BJ (cell line): ENCODE measurements at places on chromosomes 16 and 17.

DNA sequence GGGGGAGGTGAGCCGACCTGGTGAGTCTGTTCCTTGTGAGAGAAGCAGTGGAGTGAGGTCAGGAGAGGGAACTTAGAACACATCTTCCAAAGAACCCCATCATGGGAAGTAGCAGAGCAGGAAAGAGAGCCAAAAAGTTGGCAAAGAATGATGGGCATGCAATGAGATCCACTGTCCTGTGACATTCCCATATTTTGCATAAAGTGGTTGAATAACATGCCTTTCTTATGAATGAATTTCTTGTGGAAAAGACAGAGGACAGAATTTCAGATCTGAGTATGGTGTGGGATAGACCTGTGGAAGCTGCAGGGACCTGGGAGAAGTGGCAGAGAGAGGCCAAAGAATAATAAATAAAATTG is 41.3 kb downstream of the TMEM100 start:
- DNase-seq, result no peak

DNA sequence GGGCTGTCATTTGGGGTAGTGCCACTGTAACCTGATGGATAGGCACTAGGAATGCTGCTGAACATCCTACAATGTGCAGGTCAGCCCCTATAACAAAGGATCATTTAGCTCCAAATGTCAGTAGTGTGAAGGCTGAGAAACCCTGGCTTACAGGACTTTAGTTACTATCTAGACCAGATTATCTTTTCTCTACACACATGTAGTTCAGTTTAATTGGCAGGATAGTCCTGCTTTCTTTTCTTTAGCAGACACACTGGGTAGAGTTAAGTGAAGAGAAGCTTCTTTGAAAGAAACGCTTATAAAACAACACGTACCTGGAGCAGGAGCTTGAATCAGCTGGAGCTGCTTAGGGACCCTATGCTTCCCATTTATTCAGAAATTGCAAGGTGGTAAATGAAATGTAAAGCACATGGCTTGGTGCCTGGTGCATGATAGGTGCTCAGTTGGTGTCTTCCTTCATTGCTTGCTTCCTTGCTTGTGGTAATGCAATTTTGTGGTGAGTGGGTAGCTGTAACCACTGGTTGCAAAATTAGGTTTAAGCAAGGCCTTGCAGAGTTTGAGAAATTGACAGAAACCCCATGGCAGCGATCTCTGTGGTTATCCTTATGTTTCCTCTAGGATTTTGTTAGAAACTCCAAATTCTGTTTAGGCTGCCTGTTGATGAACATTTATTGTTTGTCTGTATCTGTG is 9.4 kb downstream of the METTL9 start:
- no peak for DNase-seq

DNA sequence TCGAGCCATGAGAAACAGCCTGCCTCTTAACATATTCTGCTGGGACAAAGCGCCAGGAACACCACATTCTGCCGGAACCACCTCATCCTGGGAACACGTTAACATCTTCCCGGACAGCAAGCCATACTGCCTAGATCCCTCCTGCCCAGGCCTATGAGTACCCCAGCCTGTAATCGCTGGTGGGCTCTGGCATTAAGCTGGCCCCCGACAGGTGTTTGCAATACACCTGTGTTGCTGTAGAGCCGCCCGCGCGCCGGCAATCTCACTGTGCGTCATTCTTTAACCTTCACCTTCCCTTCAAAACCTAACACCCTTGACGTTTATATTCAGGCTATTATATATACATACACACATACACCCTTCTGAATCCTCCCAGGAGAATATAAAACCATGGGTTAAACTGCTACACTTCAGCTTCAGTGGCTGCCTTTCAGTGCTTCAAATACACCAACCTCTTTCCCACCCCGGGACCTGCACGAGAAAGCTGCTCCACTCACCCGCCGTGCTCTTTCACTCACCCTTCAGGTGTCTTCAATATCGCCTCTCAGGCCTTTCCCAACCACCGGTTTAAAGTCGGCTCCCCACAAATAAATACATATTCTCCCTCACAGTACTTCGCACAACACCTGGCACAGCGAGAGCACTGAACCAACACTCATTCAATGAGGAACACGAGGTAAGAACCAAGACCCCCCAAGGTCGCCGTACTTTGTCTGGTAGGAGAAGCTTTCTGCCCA is 1.0 kb upstream of the ENDOV start:
- DNase-seq, result no peak

DNA sequence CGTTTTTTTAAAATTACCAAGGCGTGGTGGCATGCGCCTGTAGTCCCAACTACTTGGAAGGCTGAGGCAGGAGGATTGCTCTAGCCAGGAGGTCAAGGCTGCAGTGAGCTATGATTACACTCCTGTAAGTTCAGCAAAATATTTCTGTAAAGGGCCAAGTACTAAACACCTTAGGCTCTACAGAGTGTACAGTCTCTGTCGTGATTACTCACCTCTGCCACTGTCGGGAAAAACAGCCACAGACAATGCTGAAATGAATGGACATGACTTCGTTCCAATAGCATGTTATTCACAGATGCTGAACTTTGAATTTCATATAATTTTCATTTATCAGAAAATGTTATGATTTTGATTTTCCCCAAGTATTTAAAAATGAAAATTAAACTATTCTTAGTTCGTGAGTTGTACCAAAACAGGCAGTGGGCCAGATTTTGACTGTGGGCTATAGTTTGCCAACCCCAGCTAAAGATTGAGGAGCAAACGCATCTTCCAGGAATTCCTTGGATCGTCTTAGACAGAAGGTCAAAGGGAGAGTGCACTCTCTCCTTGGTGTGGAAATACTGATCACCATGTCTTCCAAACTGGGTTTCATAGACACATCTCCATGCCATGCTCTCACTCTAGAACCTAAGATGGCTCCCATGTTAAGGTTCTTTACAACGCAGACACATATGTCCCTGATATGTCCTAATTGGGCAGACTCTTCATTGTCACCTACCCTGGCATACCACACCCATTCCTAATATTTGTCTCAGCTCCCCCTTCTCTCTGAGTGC is 89.5 kb downstream of the MARF1 start:
- no peak for DNase-seq

DNA sequence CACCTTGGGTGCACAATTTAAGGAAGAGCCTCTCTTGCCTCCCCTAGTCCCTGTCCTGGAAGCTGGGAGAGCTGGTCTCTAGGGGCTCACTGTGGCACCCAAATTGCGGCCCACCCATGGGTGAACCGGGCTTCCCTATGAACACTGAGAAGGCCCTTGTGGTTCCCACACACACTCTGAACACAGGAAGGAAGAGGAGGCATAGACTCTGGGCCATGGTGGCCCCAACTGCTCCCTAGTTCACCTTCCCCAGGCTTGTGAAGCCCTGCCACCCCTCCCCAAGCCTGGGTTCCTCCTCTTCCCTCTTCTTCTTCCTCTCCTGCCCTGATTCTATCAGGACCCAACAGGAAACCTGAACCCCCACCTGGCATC is 10.5 kb downstream of the SREBF1 start:
- DNase-seq, result no peak
